Stimulated activated CD8-positive, alpha-beta memory T cell treated with anti-CD3 and anti-CD28 coated beads, Interleukin-4, amount 100 ng/mL, for 24 hours (primary cell): ENCODE measurements at places on chromosomes 6 and 20.
A peak's percentile ranks its signal among the peaks of the same experiment; 100 is the strongest.

- DNase-seq, result no peak
Measured at GRCh38 chr6:44956396-44956795, 371.7 kb upstream of the RUNX2 start.

- DNase-seq, result no peak
Measured at GRCh38 chr20:50559856-50560638, 49.9 kb downstream of the PTPN1 start.

DNA sequence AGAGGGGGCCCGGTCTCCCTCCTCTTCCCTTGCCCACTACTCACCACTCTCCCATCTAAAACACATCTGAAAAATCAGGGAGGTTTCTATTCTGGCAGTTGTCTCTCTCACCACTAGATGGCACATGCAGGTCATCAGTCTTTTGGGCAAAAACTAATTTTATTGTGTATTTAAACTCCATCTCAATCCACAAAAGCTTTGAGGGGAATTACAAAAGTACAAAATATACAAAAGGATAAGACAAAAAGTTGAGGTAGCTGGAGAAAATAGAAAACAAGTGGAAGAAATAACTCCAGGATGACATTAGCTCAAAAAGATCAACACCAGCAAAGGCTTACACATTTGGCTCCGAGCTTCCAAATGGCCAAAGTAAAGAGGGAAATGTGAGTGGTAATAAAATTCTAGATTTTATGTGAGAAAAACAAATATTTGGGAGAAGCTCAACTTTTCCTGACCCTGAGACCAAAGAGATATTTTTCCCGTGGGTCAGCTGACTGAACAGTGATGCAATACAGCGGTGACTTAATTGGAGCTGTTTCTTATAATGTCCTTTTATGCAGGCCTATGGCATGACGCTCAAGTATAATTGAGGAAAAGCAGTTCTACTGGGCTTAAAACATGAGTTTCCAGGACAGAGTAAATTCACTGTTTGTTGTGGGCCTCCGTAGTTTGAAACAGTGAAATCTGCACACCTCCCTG is 79.8 kb upstream of the CHD6 start:
- DNase-seq, result no peak

- DNase-seq, result no peak
Measured at GRCh38 chr6:157988700-157989063, 7.0 kb downstream of the SYNJ2 start.

DNA sequence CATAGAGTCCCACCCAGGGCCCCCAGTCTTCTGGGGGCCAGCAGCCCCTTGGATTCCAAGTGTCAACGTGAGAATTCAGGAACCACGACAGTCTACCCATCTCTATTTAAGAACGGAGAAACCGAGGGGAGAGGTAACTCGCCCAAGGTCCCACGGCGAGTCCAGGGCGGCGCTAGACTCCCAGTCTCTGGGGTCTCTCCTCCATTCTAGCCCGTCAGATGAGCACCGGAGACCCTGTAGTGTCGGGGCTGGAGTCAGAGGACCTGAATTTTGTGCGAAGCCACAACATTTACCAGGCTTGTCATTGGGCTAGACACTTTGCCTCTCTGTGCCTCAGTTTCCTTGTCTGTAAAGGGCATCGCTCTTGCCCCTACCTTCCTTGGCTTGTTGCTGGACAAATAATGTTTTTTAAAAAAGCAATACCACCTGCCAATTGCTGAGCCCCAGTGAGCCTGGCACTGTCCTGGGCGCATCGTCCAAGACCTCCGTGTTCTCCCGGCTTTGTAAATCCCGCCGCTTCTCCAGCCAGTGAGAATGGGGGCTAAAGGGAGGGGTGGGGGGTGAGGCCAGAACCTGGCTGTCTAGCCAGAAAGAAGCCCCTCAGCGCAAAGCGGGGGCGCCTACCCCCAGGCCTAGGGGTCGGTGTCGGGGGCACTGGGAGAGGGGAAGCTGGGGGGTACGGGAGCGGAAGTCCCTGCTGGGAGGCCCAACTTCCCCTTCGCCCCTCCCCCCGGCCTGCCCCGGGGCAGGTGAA is 91.7 kb downstream of the NCR2 start:
- no peak for DNase-seq

- DNase-seq, result no peak
Measured at GRCh38 chr20:34088305-34089174, 23.5 kb downstream of the EIF2S2 start.

DNA sequence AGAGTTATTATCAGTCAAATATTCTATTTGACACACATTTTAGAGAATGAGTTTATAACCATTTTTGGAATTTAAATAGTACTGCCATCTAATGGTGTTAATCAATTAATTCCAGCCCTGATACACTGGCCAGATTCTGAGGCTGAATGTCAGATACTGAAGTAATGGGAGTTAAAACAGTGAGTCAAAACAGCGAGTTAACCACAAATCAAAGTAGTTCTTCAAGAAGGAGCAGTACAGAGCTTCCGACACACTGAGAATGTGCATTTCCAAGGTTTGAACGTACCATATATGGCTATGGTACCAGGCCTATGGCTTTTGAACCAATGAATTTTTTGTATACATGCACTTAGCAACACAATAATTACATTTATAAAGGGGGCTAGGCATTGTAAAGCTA is 11.3 kb upstream of the CEP43 start:
- DNase-seq, result no peak

DNA sequence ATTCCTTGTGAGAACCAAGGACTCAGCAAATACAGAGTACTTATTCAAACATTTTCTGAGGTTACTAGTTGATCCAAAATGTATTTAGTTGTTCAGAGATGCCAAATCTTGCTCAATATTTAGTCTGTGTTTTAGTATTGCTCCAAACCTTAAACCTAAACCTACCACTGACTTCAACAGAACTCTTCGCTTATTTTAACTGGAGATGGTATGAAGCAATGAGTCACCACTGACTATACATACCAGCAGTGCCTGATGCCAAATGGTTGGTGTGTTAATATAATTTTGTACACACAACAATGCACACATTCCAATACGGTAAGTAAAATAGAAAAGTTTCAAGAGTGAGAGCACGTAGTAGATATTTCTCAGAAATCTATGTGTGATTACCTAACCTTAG is 1.9 kb upstream of the SPTLC3 start:
- DNase-seq, result no peak

DNA sequence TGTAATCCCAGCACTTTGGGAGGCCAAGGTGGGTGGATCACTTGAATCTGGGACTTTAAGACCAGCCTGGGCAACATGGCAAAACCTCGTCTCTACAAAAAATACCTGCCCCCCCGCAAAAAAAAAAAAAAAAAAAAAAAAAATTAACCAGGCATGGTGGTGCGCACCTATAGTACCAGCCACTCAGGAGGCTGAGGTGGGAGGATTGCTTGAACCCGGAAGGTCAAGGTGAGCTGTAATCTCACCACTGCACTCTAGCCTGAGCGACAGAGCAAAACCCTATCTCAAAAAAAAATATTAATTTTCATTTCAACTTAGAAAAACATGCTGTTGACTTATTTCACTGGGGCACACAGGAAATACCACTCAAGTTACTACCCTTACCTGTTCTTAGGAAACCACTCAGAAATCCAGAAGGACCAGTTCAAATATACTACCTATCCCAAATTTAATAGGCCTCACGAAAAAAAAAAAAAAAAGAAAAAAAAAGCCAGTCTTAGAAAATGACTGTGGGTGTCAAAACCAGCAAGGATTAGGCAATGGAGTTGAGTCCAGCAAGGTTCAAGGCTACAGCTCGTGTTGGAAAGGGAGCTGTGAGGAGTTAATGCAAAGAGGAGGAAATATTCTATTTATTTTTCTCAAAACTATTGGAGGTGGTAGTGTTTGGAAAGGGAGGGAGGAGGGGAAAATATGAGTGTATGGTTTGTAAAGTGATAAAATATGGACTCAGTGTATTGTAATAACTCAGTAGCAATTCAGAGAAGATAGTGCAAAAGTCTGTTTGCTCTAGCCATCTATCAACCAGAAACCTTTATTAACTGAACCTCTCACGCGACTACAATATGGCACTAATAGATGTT is 33.9 kb upstream of the PIM1 start:
- no peak for DNase-seq

- DNase-seq, result no peak
Measured at GRCh38 chr6:37868447-37868825, 48.9 kb downstream of the ZFAND3 start.

DNA sequence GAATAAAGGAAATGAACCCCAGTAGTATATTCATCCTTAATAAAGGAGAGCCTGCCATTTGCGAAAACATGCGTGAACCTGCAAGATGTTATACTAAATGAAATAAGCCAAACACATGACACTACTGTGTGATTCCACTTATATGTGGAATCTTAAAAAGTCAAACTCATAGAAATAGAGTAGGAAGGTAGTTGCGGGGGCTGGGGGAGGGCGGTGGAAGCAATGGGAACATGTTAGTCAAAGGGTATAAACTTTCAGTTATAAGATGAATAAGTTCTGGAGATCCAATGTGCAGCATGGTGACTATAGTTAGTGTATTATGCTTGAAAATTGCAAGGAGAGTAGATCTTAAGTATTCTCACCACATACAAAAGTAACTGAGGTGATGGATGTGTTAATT is 72.9 kb downstream of the ANKRD6 start:
- no peak for DNase-seq

DNA sequence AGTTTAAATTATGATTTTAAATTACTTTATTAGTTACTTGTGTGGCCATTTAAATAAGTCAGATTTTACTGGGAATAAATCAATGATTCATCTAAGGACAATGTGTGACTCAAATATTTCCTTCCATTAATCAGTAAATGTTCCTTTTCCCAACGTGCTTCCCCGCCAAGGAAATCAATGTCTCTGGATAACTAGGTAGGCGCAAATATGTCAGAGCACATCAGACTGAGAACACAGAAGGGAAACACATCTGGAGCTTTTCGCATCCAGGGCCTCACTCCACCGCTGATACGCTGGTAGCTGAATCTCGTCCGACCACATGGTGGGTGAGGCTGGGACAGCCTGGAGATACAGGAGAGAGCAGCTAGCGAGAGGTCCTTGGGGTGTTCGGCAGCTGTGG is 56.4 kb upstream of the RPS6KA2 start:
- no peak for DNase-seq

DNA sequence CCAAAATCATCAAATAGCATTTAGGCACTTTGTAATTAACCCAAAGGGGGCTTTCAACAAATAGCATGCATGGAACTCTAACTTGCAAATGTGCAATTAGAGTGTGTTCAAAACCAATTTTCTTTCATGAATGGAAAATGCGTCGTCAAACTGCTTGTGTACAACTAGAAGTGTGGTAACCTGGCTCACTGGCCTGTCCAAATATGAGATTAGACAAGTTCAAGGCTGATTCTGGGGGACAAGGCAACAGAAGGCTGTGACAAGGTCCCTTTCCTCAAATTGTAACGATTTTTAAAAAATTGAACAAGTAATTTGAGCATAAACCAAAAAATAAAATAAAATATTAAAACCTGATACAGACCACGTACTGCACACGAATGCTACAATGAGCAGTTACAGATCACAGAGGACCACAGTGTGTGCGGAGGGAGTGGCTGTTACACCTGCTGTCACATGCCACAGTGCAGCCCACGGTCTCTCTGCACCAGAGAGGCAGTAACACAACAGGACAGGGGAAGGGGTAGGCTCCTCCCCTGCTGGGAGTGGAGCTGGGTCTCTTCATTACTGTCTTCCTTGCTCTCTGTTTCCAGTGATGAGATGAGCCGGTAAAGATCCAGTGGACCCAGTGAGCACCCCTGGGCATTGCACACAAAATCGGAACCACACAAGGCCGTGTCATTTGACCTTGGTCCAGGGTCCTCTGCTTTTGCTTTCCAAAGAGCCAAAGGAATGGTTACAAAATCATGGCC is 252.2 kb upstream of the PDE10A start:
- DNase-seq, result no peak

DNA sequence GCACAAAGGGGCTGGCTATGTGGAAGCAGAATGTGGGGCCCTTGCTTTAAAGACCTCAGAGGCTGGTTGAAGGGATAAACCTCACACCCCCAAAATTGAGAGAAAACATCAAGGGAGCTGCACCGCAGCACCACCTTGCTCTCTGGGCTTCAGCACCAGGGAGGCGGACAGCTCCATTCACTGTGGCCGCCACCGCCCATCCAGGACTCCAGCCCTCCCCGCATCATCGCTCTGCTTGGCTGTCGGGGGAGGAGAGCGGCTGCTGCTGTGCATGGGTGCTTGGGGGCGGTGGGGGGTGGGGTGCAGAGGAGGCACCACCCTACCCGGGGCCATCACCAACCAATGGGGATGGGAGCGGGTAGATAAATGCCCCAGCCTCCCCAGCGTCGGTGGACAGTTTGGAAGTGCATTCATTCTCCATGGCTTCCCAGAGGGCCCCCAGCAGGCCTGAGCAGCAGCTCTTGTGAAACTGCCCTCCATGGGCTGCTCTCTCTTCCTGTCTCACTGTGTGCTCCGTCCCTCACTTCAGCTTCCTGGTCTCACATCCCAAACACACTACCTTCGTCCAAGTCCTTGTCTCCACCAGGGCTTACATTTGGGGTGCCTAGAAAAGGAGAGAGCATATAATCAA is 75.7 kb upstream of the BHLHE23 start:
- peak; percentile 24 for DNase-seq

GRCh38 chr20:52193886-52194545 is 2.4 kb upstream of the ZFP64 start:
- no peak for DNase-seq
